ENCODE measurements at places on chromosomes 1 and 21.

DNA sequence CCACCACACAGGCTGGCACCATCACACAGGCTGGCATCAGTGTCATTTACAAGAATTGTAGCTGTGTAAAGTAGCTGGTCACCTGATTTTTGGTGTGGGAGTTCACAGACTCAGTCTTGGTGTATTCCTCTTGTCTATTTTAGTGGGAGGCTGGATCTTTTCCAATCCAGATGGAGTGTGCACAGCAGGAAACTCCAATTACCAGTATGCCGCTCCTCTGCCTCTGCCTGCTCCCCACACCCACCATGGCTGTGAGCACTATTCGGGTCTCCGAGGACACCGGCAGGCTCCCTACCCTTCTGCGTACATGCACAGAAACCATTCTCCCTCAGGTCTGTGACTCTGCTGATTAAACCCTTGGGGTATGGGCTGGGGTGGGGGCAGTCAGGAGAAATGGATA, 24.2 kb downstream of the TBX19 start:
- H3K27ac ChIP-seq = no peak overlapping the region
- H3K27me3 ChIP-seq = no peaks in the 10 kb centered on the region
- DNase-seq = no peak
- peaks cover 7% of the 10 kb centered on the region for H3K36me3 ChIP-seq

DNA sequence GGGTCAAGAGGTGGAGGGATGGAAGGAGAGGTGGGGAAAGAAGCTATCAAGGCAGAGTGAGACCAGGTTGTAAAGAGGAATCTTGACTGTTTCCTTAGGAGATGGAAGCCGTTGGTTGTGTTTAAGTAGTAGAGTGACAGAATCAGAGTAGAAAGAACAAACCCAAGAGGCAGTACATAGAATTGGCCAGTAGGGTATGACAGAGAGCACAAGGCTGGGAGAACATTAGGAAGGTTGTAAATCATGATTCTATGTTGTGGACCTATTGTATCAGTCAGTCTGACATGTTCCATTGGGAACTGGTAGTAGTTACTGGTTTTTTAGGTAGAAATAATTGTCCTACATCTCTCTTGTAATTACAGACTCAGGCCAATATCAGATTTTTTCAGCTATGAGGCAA, 486.9 kb upstream of the USP24 start:
- H3K4me3 ChIP-seq = no peak overlapping the region
- no peaks in the 10 kb centered on the region for H3K36me3 ChIP-seq
- H3K4me1 ChIP-seq = no peaks in the 10 kb centered on the region
- no peaks in the 10 kb centered on the region for H3K27me3 ChIP-seq
- H3K27ac ChIP-seq = no peak overlapping the region
- DNase-seq = no peak

- peaks cover 18% of the 10 kb centered on the region for H3K4me1 ChIP-seq
- no peaks in the 10 kb centered on the region for H3K27me3 ChIP-seq
- peak within 1 kb of the TSS; percentile 65 for H3K4me3 ChIP-seq
- H3K36me3 ChIP-seq = no peaks in the 10 kb centered on the region
Observed at GRCh38 chr1:16921391-16922185, at the start of gene CROCC. Gene CROCC (plus strand): TSS chr1:16921931. CDS start chr1:16922019, 88 bp downstream.

GRCh38 chr1:177432897-177433296, 262.1 kb downstream of the BRINP2 start:
- H3K27ac ChIP-seq = no peak overlapping the region
- no peaks in the 10 kb centered on the region for H3K27me3 ChIP-seq
- no peaks in the 10 kb centered on the region for H3K4me1 ChIP-seq
- H3K4me3 ChIP-seq = no peak overlapping the region
- no peaks in the 10 kb centered on the region for H3K36me3 ChIP-seq
- no peak for DNase-seq

GRCh38 chr1:107547363-107548155, 406.7 kb downstream of the NTNG1 start:
- H3K27ac ChIP-seq = no peak overlapping the region
- no peaks in the 10 kb centered on the region for H3K27me3 ChIP-seq
- no peak overlapping the region for H3K4me3 ChIP-seq
- no peaks in the 10 kb centered on the region for H3K36me3 ChIP-seq
- no peaks in the 10 kb centered on the region for H3K4me1 ChIP-seq

- no peak overlapping the region for H3K27ac ChIP-seq
- no peaks in the 10 kb centered on the region for H3K36me3 ChIP-seq
- peaks cover 5% of the 10 kb centered on the region for H3K27me3 ChIP-seq
- no peaks in the 10 kb centered on the region for H3K4me1 ChIP-seq
- DNase-seq = no peak
Observed at GRCh38 chr1:247246325-247247115, 9.4 kb upstream of the VN1R5 start.

DNA sequence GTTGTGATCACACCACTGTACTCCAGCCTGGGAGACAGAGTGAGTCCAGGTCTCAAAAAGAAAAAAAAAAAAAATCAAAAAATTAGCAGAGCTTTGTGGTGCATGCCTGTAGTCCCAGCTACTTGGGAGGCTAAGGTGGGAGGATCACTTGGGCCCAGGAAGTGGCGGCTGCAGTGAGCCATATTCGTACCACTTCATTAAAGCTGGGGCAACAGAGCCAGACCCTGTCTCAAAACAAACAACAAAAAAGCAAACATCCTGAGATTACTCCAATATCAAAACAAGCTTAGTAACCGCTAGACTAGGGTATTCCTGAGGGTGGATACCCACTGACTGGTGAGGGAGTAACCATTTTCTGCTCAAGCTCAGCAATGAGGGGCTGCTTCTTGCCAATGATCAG, 12.9 kb upstream of the THRAP3 start:
- no peak overlapping the region for H3K27ac ChIP-seq
- no peaks in the 10 kb centered on the region for H3K27me3 ChIP-seq
- H3K36me3 ChIP-seq = no peaks in the 10 kb centered on the region
- H3K4me1 ChIP-seq = peaks cover 10% of the 10 kb centered on the region
- no peak overlapping the region for H3K4me3 ChIP-seq
